ENCODE measurements at places on chromosomes 4 and X.

GRCh38 chr4:165763640-165764039 is 109.4 kb upstream of the TLL1 start:
- DNase-seq, result no peak

- DNase-seq, result no peak
These were observed 47.1 kb downstream of the FAM193A start for GRCh38 chr4:2583517-2583916.

DNA sequence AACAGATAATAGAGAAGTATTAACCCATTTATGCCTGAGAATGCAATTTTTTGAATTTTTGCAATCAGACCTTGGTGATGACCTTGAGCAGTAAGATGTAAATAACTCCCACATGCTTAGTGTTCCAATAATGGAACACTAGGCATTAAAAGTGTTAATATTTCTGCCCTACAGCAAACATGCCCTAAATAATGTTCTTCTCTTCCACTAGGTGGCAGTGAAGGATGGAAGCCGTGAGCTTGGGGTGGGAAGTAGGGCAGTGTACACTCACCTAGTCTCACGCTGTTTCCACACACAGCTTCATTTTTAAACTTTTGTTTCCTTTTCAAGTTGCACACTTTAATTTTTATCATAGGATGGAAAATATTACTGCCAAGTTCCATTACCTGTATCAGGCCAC is 613.1 kb upstream of the HS3ST1 start:
- DNase-seq, result peak; percentile 0

GRCh38 chr4:137370679-137371078 is 161.6 kb downstream of the PCDH18 start:
- no peak for DNase-seq

DNA sequence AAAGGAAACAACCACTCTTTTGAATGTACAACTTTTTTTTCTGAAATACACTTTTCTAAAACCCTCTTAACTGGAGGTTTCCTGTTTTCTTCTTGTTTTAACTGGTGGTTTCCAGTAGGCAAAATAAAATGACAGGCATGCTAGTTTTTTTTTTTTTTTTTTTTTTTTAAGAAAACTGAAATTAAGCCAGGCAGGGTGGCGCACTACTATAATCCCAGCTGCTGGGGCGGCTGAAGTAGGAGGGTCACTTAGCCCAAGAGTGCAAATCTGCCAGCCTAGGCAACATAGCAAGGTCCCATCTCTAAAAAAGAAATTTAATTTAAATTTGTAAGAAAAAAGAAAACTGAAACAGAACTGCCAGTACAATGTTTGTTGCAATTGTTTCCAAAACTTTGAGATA is 44.0 kb downstream of the TMEM144 start:
- no peak for DNase-seq

DNA sequence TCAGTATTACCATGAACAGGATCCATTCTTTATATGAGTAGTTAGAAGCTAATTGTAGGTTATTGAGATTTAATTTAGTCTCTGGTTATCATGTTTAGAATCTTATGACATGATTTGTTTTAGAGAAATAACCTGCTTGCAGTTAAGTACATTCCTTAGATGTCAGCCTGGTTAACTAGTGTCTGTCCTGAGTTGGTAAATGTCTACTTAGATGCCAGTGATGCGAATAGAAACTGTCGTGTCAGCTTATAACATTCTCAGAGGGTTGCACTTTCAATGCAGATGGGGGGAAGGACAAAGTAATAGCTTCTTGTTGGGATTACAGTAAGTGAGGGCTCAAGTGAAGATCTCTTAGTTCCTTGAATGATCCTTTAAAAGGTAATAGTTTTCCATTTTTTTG is 227.8 kb upstream of the SPRY1 start:
- DNase-seq, result peak; percentile 34

- no peak for DNase-seq
These were observed 568.1 kb upstream of the DIPK2B start for GRCh38 chrX:45768666-45769236.

GRCh38 chr4:48262926-48263325 is 6.7 kb downstream of the TEC start:
- no peak for DNase-seq

GRCh38 chr4:15314974-15315373 is 112.9 kb upstream of the C1QTNF7 start:
- no peak for DNase-seq

- no peak for DNase-seq
These were observed 34.7 kb downstream of the DLG3 start for GRCh38 chrX:70479247-70479921.

DNA sequence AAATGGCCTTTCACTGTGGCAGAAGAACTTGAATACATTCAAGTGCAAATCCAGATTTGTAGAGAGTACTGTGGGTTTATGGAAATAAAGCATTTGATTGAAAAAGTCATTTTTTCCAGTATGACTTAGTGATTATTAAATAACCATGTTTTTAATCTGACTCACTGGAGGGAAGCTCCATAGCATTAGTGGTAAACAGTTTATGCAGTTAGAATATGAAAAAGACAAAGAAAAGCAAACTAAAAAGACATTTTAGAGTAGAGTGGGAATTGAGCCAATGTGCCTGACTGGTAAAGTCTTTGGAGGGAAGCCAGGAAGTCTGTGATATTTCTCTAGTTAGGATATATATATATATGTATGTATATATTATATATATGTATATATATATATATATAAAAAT is 53.4 kb downstream of the FAT4 start:
- DNase-seq, result no peak

DNA sequence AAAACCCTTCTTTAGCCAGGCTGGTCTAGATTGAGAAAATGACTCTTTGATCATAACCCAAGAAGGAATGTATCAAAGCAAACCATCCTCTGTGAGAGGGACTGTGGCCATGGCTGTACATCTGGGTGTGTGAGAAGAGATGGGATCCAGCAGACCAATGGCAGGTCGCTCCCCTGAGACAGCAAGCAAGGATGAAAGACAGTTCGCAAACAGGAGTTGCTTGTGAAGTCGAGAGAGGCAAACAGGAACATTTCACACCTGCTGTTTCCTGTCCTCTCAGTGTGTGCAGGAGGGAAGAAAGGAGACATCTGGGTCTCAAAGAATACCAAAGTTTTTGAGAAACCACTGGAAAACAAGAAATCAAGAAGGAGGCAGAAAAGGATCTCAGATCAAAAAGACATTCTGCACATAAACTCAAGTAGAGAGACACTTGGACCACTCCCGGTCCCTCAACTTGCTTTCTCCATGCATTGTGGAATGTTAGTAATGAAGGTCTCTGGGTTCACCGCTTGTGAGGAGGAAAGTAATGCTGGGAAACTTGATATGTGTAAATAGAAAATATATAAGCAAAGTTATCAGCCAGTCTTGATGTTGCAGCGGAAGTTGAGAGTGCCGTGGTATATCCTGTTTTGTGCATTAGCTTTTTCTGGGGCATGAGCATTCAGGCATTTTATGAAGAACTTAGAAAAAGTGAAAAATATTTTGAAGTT is 327.5 kb downstream of the BMPR1B start:
- no peak for DNase-seq

- DNase-seq, result no peak
These were observed 57.1 kb upstream of the CYSLTR1 start for GRCh38 chrX:78384486-78384885.

GRCh38 chr4:159101988-159102621 is 774 bp upstream of the RAPGEF2 start:
- DNase-seq, result no peak

DNA sequence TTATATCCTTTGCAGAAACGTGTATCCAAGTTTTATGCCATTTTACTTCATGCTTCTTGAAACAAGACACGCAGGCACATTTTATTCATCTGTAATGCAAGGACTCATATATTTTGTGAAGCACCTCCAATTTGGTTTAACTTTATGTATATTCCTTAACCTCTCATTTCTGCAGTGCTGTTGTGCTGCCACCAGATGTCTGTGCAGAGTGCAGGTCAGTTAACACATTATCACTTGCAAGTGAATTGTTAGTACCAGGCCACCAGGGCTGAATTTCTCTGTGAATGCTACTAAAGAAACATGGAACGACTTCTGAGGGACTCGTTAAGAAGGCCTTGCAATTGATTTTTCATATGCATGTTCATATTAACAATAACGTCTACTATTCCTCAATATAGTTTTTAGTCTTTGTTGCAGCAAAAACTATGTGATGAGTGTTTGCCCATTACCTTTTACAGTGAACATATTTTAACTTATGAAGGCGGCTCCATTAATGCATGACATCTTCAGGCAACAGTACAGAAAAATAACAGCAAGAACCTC is 770.3 kb downstream of the NLGN4X start:
- no peak for DNase-seq

- DNase-seq, result no peak
These were observed 2.8 kb downstream of the APLN start for GRCh38 chrX:129651756-129652564.

DNA sequence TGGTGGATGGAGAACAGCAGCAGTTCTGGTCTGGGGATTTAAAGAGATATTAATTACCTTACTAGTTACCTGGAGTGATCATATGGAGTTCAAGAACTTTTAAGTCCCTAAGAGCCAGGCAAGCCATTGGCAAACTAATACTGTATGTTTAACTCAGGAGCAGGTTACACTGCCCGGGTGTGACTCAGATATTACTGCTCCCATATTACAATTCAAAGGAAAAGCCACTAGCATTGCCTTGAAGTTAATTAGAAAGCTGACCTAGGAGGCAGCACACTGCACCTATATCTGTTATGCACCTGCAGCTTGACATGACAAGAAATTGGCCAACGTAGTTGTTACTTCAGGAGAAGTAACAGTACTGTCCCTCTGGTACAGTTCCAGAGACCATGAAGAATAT is 47.2 kb downstream of the GRK4 start:
- no peak for DNase-seq

- no peak for DNase-seq
These were observed 228.6 kb downstream of the QDPR start for GRCh38 chr4:17283251-17283650.

DNA sequence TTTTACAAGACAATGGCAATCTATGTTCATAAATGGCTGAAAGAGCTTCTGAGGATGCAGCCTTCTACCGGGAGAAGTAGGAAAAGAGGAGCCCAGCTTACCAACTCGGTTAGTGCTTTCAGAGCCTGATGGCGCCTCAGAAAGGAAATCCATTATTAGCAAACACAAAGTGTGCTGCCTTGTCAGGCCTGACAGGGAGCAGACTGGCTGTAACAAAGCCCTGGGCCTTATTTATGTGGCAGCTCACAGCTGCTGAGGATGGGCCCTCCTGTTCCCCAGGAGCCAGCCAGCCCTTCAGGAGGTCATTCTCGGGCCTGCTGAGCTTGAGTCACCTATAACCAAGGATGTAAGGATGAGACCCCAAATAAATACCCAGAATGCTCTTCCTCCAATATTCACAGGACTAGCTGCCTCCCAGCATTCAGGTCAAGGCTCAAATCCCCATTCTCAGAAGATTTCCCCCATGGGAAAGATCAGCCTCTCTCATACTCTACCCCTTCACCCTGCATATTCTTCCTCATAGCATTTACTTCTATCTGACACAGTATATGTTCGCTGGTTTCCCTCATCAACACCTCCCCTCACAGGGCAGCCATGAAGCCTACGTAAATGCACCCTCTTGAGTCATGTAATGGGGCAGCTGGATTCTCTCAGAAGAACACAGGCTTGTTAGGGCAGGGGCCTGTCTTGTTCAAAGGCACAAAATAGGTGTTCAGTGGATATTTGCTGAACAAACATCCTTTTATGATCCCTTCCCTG is 227.0 kb upstream of the RASGEF1B start:
- no peak for DNase-seq

DNA sequence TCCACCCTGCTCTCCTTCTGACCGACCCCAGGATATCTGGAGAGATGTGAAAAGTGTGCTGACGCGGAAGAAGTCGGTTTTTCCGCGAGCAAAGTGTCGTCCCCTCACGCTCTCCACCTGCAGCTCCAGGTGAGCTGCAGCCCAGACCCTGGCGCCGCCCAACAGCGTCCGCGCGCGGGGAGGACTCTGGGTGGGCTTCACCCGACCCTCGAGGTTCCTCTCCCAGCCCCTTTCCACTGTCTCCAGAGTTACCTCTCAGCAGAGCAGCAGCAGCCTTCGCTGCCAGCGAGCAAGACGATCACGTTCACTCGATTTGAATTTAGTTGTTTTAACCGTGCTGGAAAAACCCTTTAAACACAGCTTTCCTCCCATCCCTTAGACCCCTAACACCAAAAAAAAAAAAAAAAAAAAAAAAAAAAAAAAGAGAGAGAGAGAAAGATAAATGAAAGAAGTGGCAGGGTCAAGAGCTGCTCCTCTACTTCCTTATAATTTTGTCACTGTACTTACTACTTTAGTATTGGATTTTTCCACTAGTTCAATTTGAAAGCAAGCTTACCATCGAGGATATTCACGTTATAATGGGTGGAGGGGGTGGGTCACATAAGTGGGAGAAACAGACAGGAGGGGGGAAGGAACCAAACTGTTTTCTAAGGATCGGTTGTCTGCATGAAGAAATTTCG is 758 bp upstream of the NR3C2 start:
- peak; percentile 6 for DNase-seq

DNA sequence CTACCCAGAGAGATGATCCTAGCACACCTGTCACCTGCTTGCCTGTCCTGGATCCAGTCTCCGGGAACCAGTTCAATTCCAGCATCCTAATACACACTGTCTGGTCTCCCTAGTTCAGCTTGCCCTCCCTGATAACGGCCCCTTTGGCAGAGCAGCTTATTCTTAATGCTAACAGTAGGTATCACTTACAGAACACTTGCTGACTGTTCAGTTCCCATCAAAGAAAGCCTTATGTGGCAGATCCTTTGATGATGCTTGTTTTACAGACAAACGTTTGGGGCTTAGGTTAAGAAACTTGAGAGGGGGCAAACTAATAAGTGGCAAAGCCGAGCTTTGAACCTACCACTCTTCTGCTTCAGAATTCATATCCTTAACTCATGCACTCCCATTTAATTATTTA is 890 bp downstream of the RASSF6 start:
- DNase-seq, result no peak

DNA sequence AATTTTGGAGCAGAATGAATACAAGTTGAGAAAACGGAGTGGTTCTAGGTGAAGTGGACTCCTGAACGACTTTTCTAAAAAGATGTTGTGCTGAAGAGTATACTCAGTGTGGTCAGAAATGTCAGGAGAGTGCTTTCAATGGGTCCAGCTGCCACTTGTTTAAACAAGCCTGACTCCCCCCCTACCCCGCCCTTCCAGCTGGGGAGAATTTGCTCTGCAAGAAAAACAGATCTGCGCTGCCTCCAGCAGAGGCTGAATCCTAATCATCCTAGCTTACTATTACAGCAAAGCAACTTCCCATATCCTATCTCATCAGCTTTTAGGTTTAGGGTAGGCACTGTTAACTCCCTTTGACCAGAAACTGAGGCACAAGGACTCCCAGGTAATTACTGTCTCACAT is 1.9 kb downstream of the MAP3K15 start:
- DNase-seq, result no peak

DNA sequence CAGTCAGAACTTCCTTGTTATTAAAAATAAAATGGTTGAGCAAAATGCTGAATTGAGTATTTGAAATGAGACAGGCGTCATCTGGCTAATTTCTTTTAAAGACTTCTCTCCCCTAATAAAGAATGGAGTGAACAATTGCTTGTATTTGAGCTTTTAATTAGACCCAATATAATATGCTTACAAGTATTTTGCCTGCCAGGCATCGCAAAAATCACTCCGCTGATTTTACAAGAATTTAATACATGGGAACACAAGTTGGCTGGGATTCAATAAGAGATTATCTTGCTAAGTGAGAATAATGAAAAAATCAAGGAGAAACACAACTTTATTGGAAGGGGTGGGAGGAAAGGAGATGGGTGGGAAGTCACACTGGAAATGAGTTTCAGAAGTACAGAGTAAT is 52.3 kb downstream of the KLF3 start:
- DNase-seq, result no peak
